ENCODE measurements at places on chromosomes 7 and 10.
A peak's percentile ranks its signal among the peaks of the same experiment; 100 is the strongest.

DNA sequence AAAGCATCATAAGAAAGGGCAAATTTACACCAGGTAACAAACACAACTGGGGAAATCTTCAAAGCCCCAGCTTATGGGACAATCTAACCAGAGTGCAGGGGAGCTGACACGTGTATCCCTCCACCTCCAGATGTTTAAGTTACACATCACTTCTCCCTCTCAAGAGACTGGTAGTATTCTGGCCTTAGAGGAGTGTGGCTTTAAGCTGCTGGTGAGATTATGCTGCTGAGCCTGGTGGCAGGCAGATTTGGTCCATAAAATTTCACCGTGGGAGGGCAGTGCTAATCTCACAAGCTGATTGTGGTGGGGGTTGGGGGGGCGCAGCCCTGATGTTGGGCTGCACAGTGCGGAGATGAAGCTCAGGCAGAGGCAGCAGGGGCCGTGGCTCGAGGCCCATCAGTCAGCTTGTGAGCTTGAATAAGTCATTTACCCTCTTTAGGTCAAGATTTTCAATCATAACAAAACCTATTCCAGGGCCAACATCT is 431.0 kb upstream of the GALNT17 start:
- no peak for DNase-seq

DNA sequence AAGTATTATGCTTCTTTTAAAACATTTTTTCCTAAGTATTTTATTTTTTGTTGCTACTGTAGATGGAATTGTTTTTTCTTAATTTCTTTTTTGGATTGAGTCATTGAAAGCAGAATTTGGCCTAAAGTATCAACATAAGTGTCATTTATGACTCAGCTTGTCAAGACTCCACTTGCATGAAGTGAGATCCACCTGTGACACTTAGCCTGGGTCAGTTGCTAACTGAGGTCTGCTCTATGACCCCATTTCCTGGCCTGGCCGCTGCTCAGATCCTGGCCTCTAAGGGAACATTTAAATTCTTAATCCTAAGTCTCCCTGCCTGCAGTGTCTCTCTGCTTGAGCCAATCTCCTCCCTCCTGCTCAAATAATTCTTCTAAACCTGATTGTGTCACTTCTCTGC is 35.5 kb downstream of the TMEM270 start:
- no peak for DNase-seq

DNA sequence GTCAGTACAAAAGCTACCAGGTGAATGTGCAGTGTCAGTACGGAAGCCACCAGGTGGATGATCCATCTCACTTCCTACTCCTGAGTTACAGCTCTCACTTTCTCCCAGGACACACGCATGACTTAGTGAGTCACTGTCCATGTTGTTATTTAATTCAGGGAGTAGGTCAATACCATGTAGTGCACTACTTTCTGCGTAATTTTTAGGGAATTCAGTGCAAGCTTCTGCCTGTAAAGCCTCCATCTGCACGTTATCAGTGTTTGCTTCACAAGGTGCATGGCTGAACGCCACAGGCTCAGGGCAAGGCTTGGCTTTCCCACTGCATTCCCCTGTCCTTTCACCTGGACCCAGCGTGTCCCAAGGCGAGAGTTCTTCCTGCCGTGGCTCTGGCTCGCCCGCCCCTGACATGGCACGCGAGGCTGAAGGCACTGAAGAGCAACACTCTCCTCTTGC is 59.5 kb downstream of the LARP4B start:
- no peak for DNase-seq

DNA sequence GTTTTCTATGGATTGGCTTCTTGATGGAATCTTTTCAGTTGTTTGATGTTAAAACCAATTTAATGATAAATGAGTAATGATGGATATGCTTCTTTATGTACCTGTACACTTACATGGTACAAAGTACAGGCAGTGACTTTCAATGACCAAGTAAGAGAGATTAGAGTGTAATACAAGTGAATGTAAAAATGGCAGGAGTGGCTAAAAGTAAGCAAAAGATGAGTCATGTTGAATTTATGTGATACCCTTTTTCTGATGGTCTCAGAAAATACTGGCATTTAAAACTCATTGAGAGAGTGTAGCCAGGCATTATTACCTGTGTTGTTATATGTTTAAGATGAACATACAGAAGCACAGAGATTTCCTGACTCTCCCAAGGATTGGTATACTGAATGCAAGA is 97.1 kb downstream of the GPR85 start:
- DNase-seq, result no peak

DNA sequence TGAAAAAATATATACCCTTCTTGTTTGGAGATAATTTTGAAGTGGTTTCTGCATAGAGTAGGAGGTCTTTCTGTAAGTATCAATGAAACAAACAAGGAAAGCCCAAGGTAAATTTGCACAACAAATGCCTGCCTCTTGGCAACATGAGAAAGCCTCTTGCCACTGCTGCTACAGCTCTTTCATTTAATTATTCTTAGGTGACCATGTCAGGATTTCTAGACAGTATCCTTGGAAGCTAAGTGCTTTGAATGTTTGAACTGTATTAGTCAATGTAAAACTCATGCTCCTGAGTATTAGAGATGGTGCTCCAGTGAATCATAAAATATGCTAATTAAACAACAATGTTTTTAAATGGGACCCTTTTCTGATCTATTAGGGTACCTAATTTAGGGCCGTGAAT is 81.2 kb upstream of the ITGB1 start:
- DNase-seq, result no peak

- no peak for DNase-seq
These were observed 34.5 kb downstream of the FRMD4A start for GRCh38 chr10:14296065-14296709.

- DNase-seq, result no peak
These were observed 612.4 kb downstream of the ANKRD7 start for GRCh38 chr7:118836933-118837332.

GRCh38 chr7:66413379-66414114 is 208.4 kb downstream of the TPST1 start:
- peak; percentile 75 for DNase-seq

GRCh38 chr7:2202901-2203765 is 29.6 kb downstream of the MAD1L1 start:
- no peak for DNase-seq

DNA sequence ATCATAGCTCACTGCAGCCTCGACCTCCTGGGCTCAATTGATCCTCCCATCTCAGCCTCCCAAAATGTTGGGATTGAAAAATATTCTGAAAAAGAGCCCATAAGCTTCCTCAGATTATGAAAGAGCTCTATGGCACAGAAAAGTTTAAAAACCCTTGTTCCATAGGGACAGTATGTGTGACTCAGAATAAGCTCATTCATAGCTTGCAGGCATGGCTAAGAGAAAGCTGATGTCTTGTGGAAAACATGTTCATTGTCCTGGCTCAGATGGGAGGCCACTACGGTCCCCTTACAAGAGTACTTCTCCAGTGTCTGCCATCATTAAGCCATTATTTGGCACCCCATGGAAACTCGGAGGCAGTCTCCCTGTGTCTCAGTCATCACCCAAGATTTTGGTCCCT is 64.0 kb downstream of the CCDC3 start:
- DNase-seq, result no peak
